ENCODE measurements at places on chromosomes 5 and 9.

DNA sequence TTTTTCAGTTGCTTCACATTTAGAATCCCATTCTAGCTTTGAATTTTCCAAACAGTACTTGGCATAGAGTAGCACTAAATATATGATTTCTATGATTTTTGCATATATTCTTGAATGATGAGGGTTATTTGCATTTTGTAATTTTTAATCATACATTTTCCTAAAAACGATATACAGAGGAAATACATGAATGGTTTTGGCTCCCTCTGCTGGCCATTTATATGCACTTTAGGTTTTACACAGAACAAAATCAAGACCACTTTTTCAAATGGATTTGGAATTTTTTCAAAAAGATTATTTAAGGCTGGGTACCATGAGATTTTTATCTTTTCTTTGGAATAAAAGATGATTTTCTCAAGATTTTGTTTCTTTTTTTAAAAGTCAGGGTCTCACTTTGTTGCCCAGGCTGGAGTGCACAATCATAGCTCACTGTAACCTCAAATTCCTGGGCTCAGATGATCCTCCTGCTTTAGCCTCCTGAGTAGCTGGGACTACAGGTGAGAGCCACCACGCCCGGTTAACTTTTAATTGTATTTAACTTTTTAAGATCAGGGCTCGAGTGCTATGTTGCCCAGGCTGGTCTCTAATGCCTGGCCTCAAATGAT is 16.7 kb upstream of the COMMD10 start:
- peak; percentile 41 for DNase-seq

DNA sequence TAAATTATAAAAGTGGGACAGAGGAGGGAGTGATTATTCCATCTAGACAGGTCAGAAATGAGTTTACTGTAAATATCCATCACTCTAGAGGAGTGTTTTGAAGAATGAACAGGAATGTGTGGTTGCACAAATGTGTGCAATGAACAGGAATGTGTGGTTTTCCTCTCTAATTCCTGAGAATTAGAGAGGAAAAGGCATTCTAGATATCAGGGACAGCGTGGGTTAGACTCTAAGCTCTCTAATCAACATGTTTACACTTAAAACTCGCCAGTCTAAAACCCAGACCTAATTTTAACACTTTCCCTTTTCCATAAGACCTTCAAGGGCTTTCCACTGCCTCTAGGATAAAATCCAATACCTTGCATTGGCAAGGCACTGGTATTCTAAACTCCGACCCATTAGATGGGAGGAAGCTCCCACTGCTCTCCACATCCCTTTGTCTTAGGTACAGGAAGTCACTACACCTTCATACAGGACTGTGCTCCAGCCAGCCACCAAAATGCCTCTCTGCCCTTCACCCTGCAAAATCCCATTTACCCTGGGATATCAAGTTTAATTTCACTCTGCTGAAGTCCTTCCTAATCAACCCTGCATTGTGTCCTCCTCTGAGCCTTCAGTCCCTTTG is 67.9 kb downstream of the NFIB start:
- DNase-seq, result peak; percentile 61

DNA sequence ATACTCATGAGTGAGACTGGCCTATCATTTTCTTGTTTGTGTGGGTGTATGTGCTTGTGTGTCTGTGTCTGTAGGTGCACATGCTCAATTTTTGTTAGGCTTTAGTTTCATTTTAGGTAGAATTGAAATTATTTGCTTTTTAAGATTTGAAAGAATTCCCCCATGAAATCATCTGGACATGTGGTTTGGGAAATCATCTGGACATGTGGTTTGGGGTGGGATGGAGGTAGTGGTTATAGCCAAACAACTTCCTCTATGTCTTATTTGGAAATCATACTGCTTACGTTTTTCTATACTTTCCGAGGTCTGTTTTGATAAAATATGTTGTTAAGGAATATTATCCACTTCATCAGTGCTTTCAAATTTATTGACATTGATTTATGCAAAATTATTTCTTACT is 485.4 kb upstream of the CLINT1 start:
- DNase-seq, result no peak

DNA sequence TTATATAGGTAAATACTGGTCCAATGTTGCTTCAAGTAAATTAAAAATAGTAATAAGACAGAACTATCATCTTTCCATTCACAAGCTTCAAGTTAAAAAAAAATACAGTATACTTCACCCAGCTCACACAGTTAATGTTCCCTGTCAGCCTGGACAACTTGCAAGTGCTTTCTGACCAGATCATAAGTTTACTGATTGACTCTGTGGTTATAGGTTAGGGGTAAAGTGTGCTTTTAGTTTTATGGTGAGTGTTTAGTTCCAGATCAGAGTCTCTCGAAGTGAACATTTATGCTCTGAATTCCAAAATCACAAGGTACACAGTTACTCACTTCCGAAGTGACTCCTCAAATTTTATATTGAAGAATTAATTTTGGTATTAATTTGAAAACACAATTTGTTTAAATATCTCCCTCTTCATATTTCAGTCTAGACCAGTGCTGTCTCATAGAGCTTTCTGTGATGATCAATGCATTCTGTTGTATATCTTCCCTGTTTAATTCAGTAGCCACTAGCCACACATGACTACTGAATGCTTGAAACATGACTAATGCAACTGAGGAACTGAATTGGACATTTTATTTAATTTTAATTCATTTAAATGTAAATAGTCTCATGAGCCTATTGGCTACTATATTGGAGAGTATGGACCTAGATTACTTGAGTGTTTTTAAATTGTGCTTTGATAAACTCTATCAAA is 90.7 kb downstream of the MEF2C start:
- DNase-seq, result no peak

GRCh38 chr9:107309271-107309670 is 26.2 kb downstream of the RAD23B start:
- no peak for DNase-seq

- no peak for DNase-seq
Measured at GRCh38 chr5:1181451-1182359, 19.7 kb upstream of the SLC6A19 start.

DNA sequence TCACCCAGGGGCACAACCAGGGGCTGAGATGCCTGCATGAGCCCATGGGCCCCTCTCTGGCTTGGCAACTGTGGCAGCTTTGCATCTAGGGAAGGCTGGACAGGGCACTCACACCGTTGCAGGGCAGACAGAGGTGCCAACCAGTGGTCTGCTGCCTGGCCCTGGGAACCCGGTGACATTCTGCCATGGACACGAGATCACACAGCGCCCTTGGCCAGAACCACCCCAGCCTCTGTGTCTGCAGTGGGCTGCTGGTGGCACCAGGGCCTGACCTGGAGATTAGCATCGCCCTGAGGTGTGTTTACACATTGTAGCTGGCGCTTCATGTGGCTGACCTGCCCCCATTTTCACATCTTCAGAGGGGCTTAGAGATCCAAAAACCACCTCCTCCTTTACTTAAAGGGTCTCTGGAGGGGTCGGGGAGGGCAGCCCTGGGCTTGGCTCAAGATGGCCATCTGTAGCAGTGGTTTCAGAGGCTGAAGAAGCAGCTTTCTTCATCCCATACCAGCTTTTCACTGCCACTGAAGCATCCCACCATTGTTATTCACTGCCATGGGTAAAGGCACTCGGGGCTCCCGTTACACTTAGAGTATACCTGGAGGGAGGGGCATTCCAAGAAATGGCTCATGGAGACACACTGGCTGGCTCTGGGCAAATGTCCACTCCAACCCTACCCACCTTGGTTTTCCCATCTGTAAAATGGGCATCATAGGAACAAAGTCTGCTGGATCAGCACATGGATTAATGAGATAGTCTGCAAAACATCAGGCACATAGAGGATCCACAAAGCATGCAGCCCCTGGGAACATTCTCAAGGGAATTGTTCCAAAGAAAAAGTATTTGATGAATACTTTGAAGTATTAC is 11.4 kb downstream of the DCANP1 start:
- peak; percentile 11 for DNase-seq

DNA sequence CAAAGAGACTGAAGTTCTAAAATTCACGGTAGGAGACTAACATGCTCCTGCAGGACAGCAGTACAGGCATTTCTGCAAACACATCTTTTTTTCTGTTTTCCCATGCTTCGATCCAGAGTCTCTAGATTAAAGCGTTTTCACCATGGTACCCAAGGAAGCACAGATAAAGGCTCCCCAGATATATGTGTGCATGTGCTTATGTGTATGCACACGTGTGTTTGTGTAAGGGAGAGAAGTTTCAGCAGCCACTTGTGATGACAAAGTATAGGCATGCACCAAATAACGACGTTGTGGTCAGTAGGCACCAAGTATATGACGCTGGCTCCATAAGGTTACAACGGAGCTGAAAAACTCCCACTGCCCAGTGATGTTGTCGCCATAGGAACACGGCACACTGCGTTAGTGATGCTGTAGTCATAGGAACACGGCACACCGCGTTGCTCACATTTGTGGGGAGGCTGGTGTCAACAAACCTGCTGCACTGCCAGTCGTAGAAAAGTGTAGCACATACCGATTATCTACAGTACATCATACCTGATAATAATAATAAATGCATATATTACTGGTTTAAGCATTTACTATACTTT is 21.7 kb downstream of the MED10 start:
- no peak for DNase-seq

GRCh38 chr5:81895307-81895706 is 76.5 kb upstream of the ATG10 start:
- DNase-seq, result no peak

GRCh38 chr9:37197158-37198038 is 77.0 kb downstream of the ZCCHC7 start:
- no peak for DNase-seq

GRCh38 chr5:172407241-172407691 is 47.1 kb downstream of the SH3PXD2B start:
- peak; percentile 49 for DNase-seq

GRCh38 chr5:11611011-11611410 is 293.2 kb downstream of the CTNND2 start:
- DNase-seq, result no peak

DNA sequence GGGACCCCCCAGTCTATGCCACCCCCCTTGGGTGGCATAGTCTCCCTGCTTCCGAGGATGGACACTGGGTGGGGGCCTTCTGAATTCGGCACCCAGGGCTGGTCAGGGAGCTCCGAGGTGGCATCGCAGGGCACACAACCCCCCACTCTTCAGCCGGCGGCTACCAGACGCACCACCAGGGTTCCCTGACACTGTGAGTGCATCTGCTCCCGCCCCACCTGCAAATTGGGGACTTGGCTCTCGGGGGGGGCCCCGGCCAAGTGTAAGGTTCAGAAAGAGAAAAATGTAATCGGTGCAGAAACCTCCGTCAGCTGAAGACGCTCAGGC is 12.7 kb upstream of the QSOX2 start:
- no peak for DNase-seq

- no peak for DNase-seq
Measured at GRCh38 chr5:105872569-105873270, 1798.0 kb downstream of the EFNA5 start.

- DNase-seq, result no peak
Measured at GRCh38 chr5:169550227-169550626, 33.3 kb upstream of the SPDL1 start.

DNA sequence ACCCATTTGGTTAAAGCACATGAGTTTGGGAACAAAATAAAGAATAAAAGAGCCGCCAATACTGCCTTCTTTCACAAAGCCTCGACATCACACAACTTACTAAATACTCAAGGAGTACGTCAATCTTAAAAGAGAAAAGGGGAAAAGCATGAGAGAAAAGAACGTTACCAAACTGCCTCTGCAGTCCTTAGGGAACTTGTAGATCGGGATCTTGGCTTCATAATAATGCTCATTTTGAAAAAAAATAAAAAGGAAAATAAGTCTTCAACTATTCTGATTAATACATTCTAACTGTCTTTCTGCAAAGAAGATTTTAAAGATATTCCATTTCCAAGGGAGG is 618.4 kb downstream of the PDE4D start:
- DNase-seq, result no peak

GRCh38 chr9:125172031-125172755 is 17.4 kb downstream of the PPP6C start:
- peak; percentile 13 for DNase-seq

GRCh38 chr5:164202338-164202737 is 696.9 kb downstream of the MAT2B start:
- DNase-seq, result no peak

DNA sequence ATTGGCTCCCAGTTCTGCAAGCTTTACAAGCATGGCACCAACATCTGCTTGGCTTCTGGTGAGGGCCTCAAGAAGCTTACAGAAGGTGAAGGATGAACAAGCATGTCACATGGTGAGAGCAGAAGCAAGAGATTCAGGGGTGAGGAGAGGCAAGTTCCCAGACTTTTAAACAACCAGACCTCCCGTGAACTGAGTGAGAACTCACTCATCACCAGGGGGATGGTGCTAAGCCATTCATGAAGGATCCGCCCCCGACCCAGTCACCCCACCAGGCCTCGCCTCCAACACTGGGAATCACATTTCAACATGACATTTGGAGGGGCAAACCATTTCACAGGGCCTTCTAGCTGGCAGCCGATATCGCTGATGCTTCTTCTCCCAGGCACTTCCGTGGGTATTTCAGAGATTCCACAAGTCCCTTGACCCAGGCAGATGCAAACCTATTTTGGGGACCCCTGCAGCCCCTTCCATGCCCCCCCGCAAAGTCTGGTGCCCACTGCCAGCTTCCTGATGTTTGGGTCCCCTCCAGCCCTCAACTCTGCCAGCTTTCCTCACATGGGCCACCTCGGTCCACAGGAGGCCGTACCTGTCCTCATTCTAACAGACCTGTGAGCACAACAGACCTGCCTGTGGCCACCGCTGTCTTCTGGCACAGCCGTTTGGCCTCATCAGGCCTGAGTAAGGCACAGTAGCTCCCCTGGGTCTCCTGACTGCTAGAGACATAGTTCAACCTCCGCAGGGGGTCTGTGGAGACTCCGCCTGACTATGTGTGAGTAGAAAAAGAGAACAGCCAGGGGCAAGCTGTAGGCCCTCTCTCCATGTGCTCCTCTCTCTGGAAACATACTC is 60.7 kb upstream of the ANGPTL2 start:
- no peak for DNase-seq

DNA sequence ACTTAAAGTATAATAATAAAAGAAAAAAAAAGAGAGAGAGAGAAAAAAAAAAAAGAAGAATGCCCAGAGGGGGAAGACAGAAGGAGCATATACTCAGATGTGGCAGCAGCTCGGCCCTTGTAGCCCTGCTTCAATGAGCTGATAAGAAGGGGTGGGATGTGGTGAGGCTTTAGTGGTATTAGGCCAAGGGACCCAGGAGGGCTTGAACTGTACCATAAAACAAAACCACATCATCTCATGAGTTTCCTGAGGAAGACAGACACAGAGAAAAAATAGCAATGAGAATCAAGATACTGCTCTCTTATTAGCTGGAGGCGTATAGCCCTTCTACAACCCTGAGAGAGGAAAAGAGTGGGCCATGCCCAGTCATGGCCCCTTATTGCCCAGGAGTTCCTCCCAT is 72.8 kb downstream of the SLC1A1 start:
- DNase-seq, result no peak

DNA sequence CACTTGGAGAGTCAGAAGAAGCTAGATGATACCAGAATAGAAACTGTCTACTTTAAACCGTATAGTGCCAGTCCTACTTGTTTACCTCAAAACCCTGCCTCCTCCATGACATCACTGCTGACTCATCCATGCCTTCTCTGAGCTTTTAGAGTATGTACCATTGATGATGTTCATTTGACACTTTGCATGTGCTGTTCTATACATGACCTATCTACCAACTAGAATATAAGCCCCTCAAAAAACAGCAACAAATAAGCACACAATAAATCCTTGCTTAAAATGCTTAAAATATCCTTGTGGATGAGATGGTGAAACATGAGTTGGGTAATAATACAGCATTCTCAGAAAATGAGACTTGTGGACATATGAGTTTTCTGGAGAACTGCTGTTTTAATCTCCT is 2.6 kb downstream of the CTNNAL1 start:
- peak; percentile 26 for DNase-seq

All from AG20443 (cell line).